ENCODE measurements at places on chromosomes 12 and 14.

DNA sequence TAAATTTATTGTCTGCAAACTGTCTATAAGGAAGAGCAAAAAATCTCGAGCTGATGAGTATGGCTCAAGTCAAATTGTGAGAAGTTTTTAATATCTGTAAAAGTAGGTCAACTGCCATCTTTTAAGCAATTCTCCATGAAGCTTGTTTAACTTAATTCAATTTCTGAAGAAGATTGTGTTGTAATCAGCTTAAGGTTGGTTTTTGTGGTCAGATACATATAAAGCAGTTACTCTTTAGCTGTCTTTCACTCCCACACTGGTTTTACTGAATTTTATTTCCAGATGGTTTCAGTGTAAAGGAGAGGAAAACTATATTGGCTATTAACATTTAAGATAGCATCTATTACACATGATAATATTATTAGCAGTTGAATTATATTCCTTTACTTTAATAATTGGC lies 1165.1 kb downstream of the SLC16A7 start:
- no peak for DNase-seq

DNA sequence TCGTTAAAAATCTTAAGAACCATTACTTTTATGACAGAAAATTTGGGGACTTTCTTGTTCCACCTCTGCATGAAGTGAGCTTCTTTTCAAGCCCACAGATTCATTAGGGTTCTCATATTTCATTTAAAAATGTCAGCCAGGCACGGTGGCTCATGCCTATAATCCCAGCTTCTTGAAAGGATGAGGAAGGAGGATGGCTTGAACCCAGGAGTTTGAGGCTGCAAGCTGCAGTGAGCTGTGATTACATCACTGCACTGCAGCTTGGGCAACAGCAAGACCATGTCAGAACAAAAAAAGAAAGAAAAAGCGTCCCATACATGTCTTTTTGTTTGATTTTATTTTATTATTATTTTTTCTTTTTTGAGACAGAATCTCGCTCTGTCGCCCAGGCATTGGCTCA lies 43.4 kb upstream of the ATF1 start:
- DNase-seq: no peak

DNA sequence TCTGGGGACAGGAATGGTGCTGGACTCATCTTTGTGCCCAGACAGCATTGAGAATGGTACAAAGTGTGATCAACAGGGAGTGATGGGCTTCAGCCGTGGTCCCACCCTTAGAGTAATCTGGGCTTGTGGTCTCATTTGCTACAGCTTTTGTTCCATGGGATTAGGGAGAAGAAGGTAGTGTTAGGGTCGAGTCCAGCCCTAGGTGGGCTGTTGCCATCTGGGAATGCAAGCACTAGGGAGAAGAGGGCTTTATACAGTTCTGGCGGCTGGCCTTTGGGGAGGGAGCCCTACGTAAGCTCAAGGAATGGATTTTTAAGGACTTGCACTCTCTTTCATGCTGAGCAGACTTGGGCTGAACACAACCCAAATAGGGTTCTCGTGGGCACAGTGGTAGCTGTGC lies 4.9 kb downstream of the PLEKHG3 start:
- no peak for DNase-seq

GRCh38 chr12:79023784-79024183 lies 159.2 kb downstream of the SYT1 start:
- DNase-seq: no peak

- DNase-seq: no peak
These were observed 53.6 kb upstream of the ARHGAP5 start for GRCh38 chr14:32023540-32023939.

- DNase-seq: no peak
These were observed 9.4 kb downstream of the ANKRD9 start for GRCh38 chr14:102500158-102500662.

GRCh38 chr12:72288911-72289310 lies 16.7 kb downstream of the TRHDE start:
- no peak for DNase-seq

- DNase-seq: no peak
These were observed 30.8 kb downstream of the GYS2 start for GRCh38 chr12:21573733-21574358.

DNA sequence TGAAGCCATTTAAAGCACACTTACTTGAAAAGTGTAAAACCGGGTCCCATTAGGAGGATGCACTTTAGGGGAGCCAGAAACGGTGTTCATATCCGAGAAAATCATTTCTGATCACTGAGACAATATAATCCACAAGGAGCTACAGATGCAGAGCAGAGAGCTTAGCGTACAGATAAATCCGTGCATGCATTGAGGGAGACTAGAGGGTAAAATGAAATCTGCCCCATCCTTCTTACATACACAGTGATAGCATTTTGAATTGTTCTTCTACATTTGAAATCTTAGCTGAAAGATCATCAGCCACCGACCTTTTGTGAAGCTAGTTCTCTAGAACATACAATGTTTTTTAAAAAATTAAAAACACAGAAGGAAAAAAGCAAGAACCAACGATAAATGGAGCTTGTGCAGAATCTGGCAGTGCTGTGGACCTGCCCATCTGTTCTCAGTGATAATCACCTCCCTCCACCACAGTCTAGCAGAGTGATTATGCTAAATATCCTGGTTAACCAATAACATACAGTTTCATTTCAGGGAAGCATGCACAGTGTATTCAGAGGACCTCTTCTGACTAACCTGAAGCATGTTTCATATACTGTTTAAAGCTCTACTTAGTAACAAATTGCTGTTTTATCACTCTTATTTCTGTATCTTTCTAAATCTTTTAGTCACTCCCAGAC lies 161.1 kb downstream of the PPFIA2 start:
- no peak for DNase-seq

DNA sequence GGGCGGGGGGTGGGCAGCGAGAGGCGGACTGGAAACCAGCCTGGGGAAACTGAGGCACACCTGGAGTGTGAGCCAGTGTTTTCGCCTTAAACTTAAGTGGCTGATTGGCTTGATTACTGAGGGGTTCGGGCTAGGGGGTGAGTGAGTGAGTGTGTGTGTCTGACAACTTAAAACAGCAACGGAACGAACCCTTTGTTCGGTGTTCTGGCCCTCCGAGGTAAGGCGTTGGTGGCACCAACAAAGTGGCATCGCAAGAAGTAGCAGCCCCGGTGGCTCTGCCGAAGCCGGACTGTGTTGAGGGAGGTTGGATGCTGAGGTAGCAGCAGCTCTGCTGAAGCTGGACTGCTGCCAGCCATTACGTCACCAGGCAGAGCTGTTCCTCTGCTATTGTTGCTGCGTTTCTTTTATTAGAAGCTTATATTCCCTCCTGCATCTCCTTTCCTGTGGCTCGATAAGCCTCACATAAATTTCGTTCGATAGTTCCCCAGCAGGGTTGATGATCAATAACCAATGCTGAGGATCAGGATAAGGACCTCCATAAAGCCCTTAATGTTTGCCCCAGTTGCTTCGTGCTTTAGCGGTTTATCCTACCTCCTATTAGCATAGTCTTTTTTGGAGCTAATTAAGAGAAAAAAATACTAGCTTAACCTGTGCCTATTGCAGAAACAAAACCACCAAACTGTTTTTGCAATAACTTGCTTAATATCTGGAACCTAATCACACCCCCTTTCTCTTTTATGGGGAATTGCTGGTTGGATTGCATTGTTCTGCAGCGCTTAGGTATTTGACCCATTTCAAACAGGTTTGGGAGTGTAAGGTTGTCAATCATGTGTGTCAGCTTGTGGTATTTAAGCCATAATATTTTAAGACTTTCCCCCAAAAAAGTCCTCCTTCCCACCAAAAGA lies 1.3 kb downstream of the GPR137C start:
- DNase-seq: peak; percentile 65

- DNase-seq: peak; percentile 74
These were observed 8.6 kb downstream of the PPP1R1A start for GRCh38 chr12:54579696-54580333.

- DNase-seq: no peak
These were observed 82.3 kb downstream of the RGS6 start for GRCh38 chr14:72014486-72014885.

All from stimulated activated CD8-positive, alpha-beta memory T cell treated with anti-CD3 and anti-CD28 coated beads, Interleukin-7, amount 100 ng/mL, for 1 hour (primary cell).